ENCODE measurements at places on chromosomes 6 and 20.

DNA sequence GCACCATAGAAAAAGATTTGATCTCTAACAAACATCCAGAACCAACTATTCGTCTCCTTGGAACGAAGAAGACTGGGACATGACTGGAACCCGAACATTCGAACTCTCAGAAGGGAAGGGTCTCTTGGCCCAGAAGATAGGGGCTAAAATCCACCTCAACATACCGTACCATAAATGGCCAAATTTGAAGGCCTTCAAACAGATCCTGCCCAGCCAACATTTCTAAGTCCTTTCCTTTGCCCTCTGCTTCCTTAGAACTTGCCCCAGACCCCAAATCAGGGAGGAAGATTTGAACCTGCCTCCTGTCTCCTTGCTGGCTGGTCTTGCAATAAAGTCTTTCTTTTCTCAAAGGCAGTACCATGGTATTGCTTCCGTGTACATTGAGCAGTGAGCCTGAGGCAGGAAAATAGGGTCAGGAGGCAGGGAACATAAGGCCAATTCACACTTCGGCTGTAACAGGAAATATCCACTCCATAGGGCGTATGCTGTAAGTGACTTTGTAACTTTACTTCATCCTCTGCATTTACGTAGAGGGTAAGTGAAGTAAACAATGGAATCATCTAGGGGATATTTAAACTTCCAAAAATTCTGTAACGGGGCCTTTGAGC is 1.8 kb upstream of the PXDC1 start:
- no peak for DNase-seq

DNA sequence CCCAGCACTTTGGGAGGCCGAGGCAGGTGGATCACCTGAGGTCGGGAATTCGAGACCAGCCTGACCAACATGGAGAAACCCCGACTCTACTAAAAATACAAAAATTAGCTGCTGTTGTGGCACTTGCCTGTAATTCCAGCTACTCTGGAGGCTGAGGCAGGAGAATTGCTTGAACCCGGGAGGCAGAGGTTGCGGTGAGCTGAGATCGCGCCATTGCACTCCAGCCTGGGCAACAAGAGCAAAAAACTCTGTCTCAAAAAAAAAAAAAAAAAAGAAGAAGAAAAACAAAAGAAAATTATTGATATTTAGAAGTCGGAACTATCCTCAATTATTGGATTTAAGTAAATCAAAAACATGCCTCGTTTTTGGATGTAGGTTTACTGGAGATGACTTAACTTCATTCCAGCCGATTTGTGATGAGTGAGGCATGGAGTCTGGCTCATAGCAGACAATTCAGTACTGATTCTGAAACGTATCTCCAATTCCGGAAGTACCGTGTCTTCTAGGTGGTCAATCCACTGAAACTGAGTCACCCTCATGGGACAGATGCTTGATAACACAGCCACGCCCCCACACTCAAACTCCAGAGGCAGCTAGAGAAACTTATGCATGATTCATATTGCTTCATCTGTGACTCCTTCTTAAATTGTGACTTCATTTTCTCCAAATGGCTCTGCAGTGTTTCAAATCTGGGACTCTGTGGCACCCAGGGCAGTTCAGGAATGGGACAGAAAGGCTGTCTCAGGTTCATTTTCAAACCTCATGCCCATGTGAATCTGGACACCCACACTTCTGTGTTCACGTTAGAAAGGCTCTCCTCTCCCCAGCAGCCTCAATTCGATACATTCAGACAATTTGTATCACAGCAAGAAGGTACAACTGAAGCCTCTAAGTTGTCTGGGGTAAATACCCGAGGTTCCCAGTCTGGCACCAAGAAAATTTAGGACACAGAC is 110.4 kb upstream of the ARMC2 start:
- DNase-seq, result no peak

DNA sequence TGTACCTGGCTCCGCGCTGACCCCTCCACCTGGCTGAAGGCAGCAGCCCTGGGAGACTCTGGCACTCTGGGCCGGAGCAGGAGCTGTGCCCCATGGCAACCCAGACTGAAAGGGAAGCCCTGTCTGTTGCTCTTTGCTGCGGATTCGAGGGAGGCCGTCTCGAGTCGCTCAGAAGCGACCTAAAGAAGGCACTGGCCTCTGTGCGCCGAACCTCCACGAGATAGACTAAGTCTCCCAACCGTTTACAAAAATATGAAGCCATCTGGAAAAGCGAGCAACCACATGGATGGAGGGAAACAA is 10.5 kb upstream of the TBX18 start:
- no peak for DNase-seq

GRCh38 chr20:19922716-19923115 is 94.4 kb upstream of the NAA20 start:
- no peak for DNase-seq

DNA sequence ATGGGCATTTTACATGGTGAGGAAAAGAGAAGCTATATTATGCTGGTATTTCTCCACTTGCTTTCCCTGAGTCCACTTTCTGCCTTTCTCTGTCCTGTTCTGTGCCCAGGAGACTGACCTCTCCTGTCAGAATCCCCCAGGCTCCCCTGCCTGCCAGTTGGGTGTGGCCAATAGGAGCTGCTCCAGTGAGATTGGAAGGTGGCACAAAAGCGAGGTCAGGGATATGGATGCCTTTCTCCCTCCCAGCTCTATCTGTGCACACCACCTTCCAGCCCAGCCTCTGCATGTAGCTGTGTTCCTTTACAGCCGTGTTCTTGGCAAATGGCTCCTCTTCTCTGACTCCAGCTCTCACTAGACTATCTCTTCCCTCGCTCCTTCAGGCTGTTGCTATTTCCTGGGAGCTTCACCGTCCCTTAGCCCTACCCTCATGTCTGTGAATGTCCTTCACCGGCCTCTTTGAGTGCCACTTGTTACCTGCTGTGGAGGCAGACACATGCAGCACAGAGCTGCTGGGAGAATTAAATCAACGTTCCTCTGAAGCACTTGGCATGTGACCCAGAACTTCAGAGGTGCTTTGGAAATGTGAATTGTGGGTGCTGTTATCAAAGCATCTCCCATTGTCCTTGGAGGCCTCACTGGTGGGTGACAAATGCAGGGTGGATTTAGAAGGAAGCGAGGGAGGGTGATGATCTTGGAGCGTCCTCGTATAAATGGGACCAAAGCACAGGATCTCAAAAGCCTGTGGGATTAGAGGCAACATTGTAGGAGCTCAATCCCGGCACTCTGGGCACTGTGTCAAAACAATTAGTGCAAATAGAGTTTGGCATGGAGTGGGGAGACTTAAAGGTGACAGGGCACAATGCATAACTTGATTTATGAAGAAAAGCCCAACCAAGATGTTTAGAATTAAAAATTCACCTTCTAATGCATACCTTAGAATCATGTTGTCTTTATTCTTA is 28.9 kb upstream of the RALGAPA2 start:
- DNase-seq, result no peak

DNA sequence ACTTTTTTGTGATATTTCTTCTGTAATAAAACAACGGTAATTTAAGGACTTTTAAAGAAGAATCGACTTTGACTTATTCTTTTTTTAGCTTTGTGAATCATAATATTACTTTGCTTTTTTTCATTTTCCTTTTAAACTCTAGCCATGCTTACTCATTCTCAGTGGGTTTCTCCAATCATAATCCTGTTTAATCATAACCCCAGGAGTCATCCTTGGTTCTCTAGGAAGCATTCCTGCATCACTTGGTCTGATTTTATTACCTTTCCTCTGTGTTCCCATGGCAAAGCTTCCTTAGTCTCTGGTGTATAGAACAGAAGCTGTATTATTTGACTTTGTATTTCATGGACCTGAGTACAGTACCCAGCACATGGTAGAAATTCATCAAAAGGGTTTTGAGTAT is 223.5 kb downstream of the CDKAL1 start:
- DNase-seq, result no peak

GRCh38 chr20:63858393-63859165 is 2.7 kb upstream of the ABHD16B start:
- peak; percentile 74 for DNase-seq

- DNase-seq, result no peak
Measured at GRCh38 chr20:47691625-47692024, 93.7 kb downstream of the SULF2 start.

DNA sequence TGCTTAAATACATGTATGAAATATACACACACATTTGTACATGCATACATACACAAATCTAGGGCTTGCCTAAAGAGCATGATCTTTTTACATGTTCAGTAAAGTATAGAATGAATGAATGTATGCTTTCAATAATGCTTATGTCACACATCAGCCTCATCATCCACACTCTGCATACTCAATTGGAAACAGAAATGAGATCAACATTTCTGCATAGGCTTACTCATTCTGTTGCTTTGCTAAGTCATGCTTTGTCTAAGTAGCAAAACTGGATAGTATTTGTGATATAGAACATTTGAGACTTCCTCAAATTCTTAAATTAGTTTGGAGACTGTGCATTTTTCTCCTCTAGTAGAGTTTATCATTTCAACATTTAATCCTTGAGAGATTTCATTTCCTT is 343.3 kb downstream of the ADGRB3 start:
- DNase-seq, result no peak

DNA sequence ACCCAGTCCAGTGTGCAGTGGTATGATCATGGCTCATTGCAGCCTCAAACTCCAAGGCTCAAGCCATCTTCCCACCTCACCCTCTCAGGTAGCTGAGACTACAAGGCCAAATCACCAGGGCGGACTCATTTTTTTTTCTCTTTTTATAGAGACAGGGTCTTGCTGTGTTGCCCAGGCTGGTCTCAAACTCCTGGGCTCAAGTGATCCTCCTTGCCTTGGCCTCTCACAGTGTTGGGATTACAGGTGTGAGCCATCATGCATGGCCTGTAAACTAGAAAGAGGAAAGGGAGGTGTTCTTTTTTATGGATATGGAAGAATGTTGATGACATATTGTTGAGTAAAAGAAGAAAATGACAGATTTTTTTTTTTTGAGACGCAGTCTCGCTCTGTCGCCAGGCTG is 5.1 kb upstream of the BEND3 start:
- no peak for DNase-seq

- no peak for DNase-seq
Measured at GRCh38 chr20:11379257-11380011, 538.3 kb upstream of the BTBD3 start.

GRCh38 chr20:40565001-40565681 is 123.9 kb downstream of the MAFB start:
- no peak for DNase-seq

GRCh38 chr6:125379174-125379573 is 77.4 kb upstream of the HDDC2 start:
- DNase-seq, result no peak

DNA sequence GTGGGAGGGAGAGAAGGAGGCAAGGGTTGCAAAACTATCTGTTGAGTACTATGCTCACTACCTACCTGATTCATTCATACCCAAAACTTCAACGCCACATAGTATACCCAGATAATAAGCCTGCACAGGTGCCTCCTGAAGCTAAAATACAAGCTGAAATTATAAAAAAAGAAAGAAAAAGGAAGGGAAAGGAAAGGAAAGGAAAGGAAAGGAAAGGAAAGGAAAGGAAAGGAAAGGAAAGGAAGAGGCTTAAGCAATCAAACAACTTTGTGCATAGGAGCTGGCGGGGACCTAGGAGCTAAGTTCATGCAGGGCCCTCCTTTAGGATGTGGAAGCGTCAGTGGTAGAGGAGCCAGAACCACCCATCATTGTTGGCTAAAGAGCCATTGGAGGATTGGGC is 108.9 kb upstream of the SYNDIG1 start:
- no peak for DNase-seq

GRCh38 chr20:20491110-20491783 is 123.3 kb downstream of the INSM1 start:
- DNase-seq, result no peak

GRCh38 chr6:150600010-150600300 is 270 bp downstream of the PLEKHG1 start:
- DNase-seq, result no peak

- DNase-seq, result no peak
Measured at GRCh38 chr6:70390067-70390466, 23.2 kb upstream of the FAM135A start.

DNA sequence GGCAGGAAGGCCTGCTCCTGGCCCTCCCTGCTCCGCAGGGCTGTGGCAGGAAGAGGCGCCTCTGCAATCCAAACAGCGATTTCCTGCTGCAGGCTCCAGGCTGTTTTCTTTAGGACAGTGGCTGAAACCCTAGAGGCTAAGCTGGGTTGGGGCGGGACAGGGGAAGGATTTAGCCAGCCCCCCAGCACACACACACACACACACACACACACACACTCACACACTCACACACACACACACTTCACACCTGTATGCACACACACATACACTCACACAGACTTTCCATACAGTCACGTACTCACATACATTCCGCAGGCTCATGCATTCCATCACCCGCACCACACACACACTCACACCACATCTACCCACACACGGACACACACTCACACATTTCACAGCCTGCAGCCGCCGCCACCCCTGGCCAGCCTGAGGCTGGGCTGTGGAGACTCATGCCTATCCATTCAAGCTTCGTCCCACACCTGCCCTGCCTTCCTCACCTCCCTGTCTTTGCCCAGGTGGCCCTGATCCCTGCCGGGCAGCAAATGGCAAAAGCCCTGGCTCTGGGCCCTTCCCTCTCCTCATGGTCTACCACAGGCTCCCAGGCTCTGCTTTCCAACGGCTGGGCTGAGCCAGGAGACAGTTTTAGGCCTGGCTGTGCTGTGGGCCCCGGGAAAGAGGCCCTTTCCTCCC is 17.9 kb downstream of the MDFI start:
- peak; percentile 69 for DNase-seq

DNA sequence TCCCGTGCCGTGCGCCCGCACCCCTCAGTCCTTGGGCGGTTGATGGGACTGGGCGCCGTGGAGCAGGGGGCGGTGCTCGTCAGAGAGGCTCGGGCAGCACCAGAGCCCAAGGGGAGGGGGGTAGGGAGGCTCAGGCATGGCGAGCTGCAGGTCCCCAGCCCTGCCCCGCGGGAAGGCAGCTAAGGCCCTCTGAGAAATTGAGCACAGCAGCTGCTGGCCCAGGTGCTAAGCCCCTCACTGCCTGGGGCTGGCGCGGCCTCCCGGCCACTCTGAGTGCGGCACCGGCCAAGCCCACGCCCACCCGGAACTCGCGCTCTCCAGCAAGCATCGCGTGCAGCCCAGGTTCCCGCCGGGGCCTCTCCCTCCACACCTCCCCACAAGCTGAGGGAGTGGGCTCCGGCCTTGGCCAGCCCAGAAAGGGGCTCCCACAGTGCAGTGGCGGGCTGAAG is 16.4 kb downstream of the SOX4 start:
- DNase-seq, result no peak

GRCh38 chr6:4983322-4983721 is 20.5 kb downstream of the RPP40 start:
- no peak for DNase-seq

GRCh38 chr6:140844167-140844566 is 1288.6 kb upstream of the GJE1 start:
- no peak for DNase-seq

- peak; percentile 65 for DNase-seq
Measured at GRCh38 chr6:42045538-42046460, 4.5 kb upstream of the TAF8 start.

DNA sequence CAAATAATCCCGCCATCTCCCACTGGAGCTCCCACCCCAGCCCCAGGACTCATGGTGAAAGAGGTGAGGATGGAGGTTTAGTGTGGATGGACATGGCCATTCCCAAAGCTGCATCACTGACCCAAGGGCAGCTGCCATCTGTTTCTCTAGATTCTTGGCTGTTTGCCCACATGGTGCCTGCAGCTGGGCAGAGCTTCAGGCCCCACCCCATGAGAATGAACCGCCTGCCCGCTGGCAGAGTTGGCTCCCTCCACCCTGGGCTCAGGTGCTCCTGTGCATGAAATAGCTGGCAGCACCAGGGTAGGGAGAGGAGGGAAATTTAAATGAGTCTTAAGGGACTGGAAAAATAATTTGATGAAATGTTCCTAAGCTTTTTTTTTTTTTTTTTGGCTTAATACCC is 17.4 kb downstream of the SCML4 start:
- no peak for DNase-seq

- DNase-seq, result no peak
Measured at GRCh38 chr6:71034563-71035345, 77.9 kb upstream of the B3GAT2 start.
